CD4-positive, alpha-beta memory T cell (primary cell): ENCODE measurements at places on chromosomes 1 and 21. TPM values are rescaled to one million over a fixed set of nuclear protein-coding genes. Genes with fewer than 3 reads are reported as not detected.

DNA sequence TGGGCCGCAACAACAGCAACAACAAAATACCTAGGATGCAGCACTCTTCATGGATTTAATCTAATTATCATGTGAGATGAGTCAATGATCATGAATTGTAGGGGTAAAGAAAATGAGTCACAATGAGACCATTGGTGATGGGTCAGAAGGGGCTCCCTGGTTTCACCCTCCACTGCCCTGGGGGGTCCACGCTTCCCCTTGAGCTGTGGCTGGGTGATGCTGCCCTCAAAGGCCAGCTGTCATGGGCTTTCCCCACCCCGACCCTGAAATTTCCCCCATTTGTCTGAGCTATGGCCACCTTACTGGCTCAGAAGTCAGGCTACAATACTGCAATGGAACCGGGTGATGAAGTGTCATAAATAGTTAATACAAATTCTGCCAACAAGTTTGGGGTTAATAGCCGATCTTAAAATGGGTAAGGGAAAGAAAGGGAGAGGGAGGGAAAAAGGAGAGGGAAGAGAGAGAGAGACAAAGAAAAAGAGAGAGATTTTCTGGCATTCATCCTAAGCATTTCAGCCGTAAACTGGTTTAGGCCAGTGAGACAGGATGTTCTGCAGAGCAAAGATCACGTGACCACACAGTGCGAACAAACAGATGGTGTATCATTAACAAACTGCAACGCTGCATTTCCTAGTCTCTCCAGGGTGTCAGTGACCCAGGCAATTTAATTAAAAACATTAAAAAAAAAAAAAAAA, 143.4 kb upstream of the ERRFI1 start:
- DNase-seq = peak; percentile 77

GRCh38 chr21:45590246-45590725, 48.0 kb upstream of the SLC19A1 start:
- peak; percentile 71 for DNase-seq

- no peak for DNase-seq
Measured at GRCh38 chr1:7680955-7681268, 90.2 kb upstream of the VAMP3 start.

DNA sequence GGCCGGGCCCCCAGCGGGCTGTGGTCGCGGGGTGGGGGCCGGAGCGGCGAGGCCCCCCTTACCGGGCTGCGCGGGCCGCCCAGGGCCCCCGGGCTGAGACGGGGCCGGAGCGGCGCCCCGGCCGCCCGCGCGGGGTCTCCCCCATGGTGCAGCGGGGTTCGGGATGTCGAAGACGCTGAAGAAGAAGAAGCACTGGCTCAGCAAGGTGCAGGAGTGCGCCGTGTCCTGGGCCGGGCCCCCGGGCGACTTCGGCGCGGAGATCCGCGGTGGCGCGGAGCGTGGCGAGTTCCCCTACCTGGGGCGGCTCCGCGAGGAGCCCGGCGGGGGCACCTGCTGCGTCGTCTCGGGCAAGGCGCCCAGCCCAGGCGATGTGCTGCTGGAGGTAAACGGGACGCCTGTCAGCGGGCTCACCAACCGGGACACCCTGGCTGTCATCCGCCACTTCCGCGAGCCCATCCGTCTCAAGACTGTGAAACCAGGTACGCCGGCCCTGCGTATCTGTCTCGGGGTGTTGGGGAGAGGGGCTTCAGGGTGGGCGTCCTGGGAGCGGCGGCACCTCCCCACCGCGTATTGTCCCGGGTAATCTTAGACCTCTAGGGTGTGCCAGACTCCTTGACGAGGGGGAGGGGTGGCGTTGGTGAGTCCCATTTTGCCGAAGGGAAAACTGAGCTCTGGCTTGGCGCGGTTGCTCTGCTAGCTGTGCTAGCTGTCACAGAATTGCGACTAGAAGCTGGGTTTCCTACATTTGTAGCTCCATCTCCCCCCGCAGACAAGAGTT, 745 bp downstream of the MAGI3 start:
- DNase-seq = peak; percentile 53

GRCh38 chr21:14998784-14999183, 66.0 kb downstream of the NRIP1 start:
- DNase-seq = no peak

GRCh38 chr1:21290546-21290944, 282 bp upstream of the ECE1 start:
- DNase-seq = peak; percentile 29

GRCh38 chr1:32341971-32342370, 5.9 kb upstream of the MARCKSL1 start:
- no peak for DNase-seq

GRCh38 chr21:42993051-42993712, 18.8 kb downstream of the PKNOX1 start:
- DNase-seq = no peak

- no peak for DNase-seq
Measured at GRCh38 chr1:202161151-202162046, 997 bp upstream of the PTPN7 start.

- no peak for DNase-seq
Measured at GRCh38 chr1:30447080-30447479, 276.3 kb downstream of the MATN1 start.

DNA sequence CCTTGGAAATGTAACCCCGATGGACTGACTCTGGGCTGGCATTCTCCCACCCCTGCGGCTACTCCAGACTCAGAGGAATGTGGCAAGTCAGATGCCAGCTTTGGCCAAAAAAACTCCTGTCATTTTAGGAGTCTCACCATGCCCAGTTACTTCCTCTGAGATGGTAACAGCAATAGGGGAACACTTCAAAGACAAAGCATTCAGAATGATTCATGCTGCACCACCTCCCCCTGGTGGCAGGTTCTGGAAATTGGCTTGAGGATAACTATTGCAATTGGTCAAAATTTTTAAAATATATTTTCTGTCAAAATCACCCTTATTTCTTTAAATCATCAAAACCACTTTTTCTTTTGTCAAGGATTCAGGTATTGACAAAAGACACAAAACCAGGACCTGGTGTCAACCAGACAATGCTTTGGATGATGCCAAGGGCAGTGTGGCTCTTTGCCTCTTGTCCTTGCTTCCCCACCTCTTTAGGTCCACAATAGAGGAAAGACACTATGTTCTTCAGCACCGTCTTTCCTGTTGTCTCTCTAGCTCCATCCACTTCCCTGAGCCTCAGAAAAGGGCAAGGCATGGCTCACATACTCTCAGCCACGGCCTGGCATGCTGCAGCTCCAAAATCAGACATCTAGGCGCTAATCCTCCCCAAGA, 9.9 kb upstream of the CDCA8 start:
- DNase-seq = peak; percentile 77

DNA sequence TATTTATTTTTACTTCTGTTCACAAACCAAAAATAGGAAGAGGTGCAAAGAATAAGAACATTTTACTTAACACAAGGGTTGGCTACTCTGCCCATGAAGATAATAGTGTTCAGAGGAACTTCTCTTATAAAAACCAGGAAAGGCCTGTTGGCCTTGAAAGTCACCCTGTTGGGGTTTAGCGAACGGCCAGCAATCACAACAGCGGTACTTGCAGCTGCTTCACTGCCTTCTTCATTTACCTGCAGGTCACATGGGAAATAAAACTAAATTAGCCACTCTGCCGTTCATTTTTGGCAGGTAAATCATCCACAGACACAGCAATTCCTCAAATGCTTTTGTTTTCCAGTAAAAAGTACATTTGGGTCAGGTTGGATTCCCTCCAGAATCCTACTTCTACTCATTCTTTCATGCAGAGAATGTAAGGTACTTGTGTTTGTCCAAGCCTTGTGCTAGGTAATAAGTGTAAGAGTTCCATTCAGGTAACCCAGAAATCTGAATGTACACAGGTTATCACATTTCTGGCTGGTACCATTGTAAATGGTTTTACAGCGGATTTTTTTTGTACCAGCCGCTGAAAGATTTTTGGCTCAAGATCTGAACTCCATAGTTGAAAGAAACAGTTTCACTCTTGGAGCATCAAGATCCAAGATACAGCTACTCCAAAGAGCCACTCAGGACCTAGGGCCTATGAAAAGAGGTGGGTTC, 13.1 kb downstream of the SERPINC1 start:
- DNase-seq = no peak

DNA sequence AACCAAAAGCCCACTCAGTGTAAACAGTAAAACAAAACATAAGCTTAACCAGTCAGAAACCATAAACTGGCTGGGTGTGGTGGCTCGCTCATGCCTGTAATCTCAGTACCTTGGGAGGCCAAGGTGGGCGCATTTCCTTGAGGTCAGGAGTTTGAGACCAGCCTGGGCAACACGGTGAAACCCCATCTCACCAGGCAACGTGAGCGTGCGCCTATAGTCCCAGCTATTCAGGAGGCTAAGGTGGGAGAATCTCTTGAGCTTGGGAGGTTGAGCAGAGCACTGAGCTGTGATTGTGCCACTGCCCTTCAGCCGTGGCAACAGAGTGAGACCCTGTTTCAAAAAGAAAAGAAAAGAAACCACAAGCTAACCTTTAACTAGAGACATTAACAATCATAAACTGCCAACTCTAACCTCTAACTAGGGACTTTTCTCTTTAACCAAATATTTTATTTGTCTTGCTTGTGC, 13.1 kb upstream of the PRRC2C start:
- DNase-seq = no peak

DNA sequence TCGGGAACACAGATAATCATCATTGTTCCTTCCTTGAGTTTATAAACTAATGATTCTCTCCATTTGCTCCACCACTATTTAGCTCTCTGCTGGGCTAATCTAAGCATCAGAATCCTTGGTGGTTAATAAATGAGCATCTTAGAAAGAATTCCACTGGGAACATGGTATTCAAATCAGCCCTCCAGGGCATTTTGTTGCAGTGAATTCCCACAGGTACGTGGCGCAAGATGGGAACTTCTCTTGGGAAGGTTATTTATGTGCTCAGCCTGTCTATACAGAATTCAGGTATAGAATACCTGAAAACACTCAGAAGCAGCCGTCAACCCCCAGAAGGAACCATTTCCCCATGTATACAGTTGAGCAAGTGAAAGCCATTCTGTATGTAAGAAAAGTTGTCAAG, 131.5 kb downstream of the NTNG1 start:
- DNase-seq = no peak

DNA sequence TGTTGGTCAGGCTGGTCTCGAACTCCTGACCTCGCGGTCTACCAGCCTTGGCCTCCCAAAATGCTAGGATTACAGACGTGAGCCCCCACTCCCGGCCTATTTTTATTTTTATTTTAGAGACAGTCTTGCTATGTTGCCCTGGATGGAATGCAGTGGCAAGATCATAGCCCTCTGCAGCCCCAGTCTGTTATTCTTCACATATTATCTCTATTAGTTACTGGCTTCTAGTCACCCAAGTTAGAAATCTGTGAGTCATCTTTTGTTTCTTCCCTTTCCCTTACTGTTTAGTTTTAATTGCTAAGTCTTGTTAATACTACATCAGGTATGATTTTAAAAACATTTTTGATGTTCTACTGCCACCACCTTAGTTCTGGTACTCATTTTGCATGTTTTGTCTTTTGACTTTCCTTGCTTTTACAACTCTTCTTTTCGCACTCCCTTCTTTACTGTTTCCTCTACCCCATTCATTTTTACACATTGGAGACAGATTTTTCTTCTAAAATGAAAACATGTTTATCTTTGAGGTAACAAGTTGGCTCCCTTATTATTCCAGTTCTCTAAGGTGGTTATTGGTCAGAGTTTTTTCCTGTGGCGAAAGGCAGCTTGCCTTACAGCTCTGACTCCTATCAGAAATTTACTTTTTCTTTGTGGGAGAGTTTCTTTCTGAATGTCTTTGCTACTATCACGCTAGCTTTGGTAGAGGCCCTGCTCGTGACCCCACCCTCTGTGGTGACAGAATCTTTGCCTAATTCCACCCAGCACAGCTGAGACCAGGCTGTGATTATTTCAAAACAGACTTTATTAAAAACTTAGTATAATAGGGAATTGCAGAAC, 19.5 kb downstream of the ZMYM4 start:
- no peak for DNase-seq

DNA sequence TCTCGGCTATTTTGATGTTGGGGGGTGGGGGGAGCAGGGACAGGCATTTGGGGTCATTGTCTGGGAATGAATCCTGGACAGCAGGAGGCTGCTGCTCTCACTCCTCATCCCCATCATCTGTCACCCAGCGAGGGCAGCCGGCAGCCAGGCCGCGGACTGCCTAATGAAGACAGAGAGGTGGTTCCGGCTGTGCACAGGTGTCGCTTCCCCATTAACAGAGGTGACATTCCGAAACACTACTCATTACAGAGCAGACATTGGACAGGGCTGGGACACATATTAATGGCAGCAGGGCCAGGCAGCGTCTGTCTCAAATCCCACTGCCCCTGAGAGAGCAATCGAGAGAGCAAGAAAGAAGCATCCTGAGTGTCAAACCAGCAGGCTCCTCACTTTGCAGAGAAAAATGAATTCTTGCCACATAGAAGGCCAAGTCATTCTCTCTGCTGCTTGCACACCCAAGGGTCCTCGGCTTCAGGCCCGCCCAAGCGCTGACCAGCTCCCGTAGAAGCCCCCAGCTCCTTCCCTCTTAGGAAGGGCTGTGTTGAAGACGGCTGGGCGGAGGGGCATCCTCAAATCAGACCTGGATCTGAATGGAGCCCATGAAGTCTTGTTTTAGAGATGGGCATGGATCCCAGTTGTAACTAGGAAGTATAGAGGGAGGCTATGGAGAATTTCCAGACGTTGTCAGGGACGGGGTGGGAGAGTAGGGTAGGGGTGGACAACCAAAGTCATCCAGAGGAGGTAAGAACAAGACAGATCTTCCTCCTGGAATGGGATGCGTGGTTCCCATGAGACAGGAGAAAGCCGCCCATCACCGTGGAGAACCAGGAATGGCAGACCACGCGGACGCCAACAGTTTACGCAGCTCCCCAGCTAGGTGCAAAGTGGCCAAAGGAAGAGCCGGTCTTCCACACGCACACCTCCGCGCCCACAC, 8.2 kb upstream of the LEMD1 start:
- DNase-seq = no peak

- no peak for DNase-seq
Measured at GRCh38 chr1:68327414-68327813, 95.1 kb upstream of the WLS start.

DNA sequence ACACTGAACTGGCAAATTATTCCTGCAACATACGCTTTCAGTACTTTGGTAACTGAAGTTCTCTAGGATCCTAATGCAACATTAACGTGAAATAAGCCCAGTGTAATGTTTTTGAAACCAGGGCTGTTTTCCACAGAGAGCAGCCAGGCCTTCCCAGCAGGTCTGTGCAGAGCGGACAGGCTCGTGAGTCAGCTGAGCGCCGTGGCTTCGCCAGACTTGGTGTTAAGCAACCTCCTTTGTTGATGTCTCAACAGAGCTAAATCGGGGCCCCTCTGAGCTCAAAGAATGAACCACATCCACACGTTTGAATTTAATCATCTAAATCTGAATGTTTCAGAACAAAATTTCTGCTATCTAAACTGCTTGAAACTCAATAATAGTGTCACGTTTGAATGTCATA, 181.8 kb upstream of the FMN2 start:
- DNase-seq = no peak

GRCh38 chr1:113616156-113616555, 143.1 kb downstream of the PHTF1 start:
- no peak for DNase-seq

- DNase-seq = no peak
Measured at GRCh38 chr1:230083053-230083452, 16.0 kb downstream of the GALNT2 start.

The USP33 gene
- total RNA-seq = 87.4 TPM

The HSD3B1 gene
- total RNA-seq = not detected

The BCAR3 gene
- 1.2 TPM for total RNA-seq

The AMY1A gene
- total RNA-seq = not detected

The DNAJC6 gene
- 4.3 TPM for total RNA-seq

The COG2 gene
- total RNA-seq = 41.5 TPM

The OR6K3 gene
- not detected for total RNA-seq

The PADI2 gene
- 0.14 TPM for total RNA-seq
